ENCODE measurements at places on chromosomes 16 and 17.

GRCh38 chr17:32835291-32835761 lies 41.6 kb downstream of the MYO1D start:
- DNase-seq = no peak

- DNase-seq = no peak
Observed at GRCh38 chr16:85665929-85666328, 22.8 kb downstream of the GINS2 start.

DNA sequence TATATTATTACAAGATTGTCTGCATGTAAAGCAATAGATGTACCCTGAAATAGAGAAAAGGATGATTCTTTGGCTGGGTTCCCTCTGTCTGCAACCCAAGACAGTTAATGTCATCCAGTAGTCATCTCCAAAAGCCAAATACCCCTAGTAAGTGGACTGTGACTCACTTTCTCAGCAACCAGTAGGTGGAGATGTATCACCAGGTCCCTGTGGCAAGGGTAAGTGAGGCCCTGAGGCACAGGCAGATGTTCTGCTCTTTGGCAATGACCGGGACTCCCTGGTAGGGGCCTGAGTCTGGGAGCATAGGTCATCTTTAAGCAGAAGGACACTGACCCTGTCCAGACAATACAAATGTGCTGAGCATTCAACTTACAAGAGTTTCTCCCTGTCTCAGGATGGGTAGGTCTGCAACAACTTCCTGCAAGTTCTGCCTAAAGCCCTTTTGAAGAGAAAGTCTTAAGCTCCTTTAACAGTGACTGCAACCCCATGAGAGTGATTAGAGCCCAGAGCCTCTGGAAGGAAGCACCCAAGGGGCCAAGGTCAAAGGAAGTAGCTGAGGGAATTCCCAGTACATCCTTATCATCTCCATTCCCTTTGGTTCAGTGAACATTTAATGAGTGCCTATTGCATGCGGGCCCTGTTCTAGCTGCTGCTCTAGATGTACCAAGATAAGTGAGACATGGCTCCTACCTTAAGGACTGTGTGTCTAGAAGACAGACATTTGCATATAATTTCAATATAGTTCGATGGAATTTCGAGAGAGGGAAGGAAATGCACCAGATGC lies 31.9 kb downstream of the PMP22 start:
- no peak for DNase-seq

DNA sequence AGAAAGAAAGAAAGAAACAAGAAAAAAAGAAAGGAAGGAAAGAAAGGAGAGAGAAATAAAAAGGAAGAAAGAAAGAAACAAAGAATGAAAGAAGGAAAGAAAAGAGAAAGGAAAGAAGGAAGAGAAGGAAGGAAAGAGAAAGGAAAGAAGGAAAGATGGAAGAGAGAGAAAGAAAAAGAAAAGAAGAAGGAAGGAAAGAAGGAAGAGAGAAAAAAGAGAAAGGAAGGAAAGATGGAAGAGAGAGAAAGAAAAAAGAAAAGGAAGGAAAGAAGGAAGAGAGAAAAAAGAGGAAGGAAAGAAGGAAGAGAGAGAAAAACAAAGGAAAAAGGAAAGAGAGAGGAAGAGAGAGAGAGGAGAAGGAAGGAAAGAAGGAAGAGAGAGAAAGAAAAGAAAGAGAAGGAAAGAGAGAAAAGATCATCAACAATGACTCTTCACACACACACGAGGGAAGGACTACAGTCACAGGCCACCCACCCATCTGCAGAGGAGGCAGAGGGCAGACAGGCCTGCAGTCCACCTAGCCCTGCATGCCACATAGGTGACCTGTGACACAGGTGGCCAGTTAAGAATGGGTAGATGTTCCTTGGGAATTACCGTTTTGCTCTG lies 23.9 kb downstream of the VWA3A start:
- DNase-seq = no peak

DNA sequence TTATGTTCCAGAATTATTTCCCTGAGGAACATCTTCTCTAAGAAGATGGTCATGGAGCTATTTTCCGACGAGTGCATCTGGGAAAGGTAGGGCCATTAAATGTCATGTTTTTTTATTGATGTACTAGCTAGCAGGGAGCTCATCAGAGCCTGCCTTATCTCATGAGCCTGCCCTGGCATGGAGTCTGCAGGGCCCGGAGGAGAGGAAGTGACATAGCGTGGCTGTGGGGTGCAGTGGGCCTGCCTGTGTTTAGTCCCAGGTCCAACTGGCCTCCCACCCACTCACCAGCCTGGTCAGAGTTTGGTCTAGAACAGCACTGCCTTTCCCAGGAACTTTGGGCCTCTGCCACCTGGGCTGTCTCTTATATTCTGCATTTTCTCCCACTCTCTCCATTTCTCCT lies 389.8 kb downstream of the SNX29 start:
- no peak for DNase-seq

GRCh38 chr17:841313-841712 lies 59.2 kb downstream of the MRM3 start:
- no peak for DNase-seq

- DNase-seq = no peak
Observed at GRCh38 chr16:69095193-69095592, 10.3 kb upstream of the HAS3 start.

GRCh38 chr16:55842369-55843104 lies 9.6 kb upstream of the CES1 start:
- DNase-seq = peak; percentile 35

- DNase-seq = no peak
Observed at GRCh38 chr16:66131895-66132294, 234.6 kb upstream of the CDH5 start.

DNA sequence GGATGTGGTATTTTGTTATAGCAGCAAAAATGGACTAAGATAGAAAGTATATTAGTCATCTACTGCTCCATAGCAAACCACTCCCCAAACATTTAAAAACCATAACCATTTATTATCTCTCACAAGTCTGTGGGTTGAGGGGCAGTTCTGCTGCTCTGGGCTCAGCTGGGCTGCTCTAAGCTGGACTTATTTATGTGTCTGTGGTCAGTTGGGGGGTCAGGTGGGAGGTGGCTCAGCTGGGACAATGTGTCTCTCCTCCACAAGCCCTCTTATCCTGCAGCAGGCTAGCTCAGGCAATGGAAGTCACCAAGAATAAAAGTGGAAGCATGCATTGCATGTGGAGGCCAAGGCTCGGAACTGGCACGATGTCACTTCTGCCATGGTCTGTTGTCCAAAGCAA lies 226.1 kb upstream of the N4BP1 start:
- no peak for DNase-seq

GRCh38 chr17:82980632-82981031 lies 98.8 kb upstream of the METRNL start:
- DNase-seq = no peak

DNA sequence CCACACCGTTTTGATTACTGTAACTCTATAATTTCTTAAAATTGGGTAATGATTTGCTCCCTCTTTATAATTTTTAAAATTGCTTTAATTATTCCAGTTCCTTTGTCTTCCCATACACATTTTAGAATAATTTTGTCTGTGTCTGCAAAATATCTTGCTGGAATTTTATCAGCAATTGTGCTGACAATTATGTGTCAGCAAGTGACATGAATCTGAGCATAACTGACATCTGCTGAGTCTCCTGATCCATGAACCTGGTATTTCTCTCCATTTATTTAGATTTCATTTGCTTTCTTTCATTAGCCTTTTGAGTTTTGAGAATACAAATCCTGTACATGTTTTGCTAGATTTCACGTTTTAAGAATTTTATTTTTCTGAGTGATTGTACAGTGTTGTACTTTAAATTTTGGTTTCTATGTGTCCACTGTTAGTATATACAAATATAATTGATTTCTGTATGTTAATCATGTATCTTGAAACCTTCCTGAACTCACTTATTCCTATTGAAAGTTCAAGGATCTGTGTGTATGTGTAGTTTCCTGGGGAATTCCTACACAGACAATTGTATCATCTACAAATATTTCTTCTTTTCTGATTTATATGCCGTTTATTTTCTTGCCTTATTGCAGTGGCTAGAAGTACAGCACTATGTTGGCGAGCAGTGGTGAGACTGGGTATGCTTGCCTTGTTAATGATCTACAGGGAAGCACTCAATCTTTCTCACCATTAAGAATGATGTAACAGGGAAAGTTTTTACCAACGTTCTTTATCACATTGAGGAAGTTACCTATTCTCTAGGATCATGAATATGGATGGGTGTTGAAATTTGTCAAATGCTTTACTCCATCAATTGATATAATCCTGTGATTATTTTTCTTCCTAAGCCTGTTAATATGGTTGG lies 45.2 kb downstream of the N4BP1 start:
- no peak for DNase-seq

GRCh38 chr17:47207143-47208067 lies 1.7 kb upstream of the MYL4 start:
- DNase-seq = no peak

DNA sequence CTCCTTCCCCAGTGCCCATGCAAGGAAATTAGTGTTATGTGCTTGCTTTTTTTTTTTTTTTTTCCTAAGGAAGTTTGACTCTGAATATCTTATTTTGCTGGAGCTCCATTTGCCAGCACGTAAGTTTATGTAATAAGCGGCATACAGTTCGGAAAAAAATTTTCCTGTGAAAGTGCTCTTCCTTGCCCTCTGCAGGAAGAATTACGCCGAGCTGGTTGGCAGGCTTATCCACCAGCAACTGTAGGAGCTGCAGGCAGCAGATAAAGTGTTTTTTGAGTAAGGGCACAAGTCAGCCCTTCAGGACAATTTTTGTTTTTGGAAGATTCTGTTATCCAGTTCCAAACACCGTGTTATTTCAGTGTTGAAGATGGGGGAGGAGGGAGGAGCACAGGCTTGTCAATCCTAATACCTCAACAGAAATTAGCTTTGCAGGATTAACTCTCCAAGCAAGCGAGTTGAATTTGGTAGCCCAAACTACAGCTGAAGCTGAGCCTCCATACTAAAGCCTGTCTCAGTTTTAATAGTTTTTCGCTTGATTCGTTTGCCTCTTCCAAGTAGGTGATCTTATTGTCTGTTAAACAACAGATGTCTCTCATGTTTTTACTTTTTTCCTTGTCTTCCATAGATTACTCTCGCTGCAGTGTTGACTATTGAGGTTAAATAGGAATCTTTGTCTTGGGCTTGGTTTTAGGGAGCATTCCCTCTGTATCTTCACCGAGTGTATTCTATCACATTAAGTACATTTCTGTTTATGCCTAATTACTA lies 1.1 kb downstream of the SPECC1 start:
- DNase-seq = peak; percentile 32

- DNase-seq = no peak
Observed at GRCh38 chr16:482468-483185, 44.9 kb upstream of the CAPN15 start.

- no peak for DNase-seq
Observed at GRCh38 chr17:61393550-61393903, 6.1 kb upstream of the TBX2 start.

GRCh38 chr17:73625991-73626673 lies 18.1 kb downstream of the SDK2 start:
- peak; percentile 32 for DNase-seq

GRCh38 chr16:89373355-89374110 lies 116.8 kb downstream of the ANKRD11 start:
- DNase-seq = no peak

- DNase-seq = no peak
Observed at GRCh38 chr16:29029168-29029994, 44.5 kb downstream of the LAT start.

- DNase-seq = no peak
Observed at GRCh38 chr16:57089406-57089805, 3.0 kb upstream of the CPNE2 start.

DNA sequence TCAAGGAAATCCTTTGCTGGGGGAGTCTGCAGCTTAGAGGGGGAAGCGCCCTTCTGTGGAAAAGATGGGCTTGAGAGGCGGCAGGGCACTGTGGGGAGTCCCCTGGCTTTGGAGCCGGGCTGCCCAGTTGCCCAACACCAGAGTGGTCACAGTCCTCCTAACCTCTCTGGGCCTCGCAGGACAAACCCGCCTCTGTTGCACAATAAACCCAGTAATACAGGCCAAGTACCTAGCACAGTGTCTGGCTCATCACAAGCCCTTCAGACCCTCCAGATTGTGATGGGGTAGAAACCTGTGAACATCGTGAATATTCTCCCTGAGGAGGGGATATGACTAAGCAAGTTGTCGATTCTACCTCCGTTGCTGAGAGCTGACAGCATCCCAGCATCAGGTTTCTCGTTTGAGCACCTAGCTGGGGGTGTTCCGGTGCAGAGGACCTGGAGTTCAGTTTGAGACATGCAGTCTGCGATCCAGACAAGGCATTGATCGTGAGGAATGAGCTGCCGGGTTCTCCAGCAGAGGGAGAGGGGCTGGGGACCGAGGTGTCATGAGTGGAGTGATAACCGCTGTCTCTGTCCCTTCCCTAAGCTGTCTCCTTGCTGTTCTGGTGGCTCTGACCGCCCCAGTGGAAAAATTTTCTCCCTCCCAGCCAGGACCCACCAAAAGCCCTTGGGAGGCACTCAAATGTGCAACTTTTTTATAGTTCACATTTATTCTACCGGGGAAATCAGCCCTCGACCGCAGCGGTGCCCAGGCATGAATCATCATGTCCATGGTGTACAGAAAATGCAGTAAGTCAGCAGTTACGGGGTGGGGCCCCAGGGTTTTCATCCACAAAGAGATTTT lies 161.9 kb downstream of the WSCD1 start:
- no peak for DNase-seq

- DNase-seq = no peak
Observed at GRCh38 chr17:9854255-9854654, 28.5 kb downstream of the GLP2R start.

GRCh38 chr17:76388966-76389888 lies 4.8 kb downstream of the SPHK1 start:
- no peak for DNase-seq

- DNase-seq = no peak
Observed at GRCh38 chr16:78474762-78475161, 375.3 kb downstream of the WWOX start.

GRCh38 chr17:78241277-78242023 lies 10.0 kb downstream of the TMEM235 start:
- no peak for DNase-seq

DNA sequence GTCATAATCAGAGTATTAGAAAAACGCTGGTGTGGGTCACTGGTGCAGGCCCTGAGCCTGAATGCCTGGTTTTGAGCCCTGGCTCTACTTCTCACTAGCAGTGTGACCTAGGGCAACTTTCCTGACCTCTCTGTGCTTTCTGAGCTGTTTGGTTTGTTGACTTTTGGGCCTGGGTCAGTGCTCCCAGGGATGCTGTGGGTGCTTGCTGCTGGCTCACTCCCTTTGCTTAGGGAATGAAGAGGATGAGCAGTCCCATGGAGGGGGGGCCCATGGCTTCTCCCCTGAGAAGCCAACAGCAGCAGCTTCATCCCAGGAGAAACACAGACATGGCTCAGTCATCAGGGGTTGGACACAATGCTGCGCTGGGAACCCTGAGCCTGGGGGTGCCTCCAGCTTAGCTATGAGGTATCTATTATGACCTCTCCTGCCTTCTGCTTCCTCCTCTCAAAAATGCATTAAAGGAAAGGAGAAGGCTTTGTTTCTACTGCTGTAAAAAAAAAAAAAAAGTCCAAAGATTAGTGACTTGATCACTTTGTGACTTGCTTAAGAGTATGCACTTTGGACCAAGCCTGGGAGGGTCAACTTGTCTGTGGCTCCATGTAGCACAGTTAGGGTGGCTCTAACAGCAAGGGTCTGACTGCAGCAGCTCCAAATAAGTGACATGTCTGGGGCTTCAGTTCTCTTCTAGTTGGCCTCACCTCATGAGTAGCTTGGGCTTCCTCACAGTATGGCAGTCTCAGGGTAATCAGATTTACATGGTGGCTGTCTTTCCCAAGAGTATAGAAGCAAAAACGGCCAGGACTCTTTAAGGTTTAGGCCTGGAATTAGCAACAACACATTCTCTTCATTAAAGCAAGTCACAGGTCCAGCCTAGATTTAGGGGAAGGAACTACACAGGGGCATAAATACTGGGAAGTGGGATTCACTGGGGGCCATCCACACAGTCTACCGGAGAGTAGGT lies 13.0 kb downstream of the NKD1 start:
- DNase-seq = no peak

Measured in heart right ventricle (tissue), 16 donors.